Stimulated activated CD8-positive, alpha-beta memory T cell treated with anti-CD3 and anti-CD28 coated beads, Interleukin-15, amount 100 ng/mL, for 48 hours (primary cell): ENCODE measurements at places on chromosomes 5 and 9.

GRCh38 chr5:3022665-3023064, 271.2 kb upstream of the IRX2 start:
- no peak for DNase-seq

GRCh38 chr5:141513627-141514329, 24.9 kb downstream of the PCDHGC5 start:
- DNase-seq, result peak; percentile 70

GRCh38 chr5:150778517-150779396, at the start of gene SMIM3:
Gene SMIM3 (plus strand): TSS chr5:150778757. CDS start chr5:150795441, 16,684 bp downstream.
- peak; percentile 57 for DNase-seq

- no peak for DNase-seq
Observed at GRCh38 chr9:130018265-130018664, 24.7 kb downstream of the FNBP1 start.

DNA sequence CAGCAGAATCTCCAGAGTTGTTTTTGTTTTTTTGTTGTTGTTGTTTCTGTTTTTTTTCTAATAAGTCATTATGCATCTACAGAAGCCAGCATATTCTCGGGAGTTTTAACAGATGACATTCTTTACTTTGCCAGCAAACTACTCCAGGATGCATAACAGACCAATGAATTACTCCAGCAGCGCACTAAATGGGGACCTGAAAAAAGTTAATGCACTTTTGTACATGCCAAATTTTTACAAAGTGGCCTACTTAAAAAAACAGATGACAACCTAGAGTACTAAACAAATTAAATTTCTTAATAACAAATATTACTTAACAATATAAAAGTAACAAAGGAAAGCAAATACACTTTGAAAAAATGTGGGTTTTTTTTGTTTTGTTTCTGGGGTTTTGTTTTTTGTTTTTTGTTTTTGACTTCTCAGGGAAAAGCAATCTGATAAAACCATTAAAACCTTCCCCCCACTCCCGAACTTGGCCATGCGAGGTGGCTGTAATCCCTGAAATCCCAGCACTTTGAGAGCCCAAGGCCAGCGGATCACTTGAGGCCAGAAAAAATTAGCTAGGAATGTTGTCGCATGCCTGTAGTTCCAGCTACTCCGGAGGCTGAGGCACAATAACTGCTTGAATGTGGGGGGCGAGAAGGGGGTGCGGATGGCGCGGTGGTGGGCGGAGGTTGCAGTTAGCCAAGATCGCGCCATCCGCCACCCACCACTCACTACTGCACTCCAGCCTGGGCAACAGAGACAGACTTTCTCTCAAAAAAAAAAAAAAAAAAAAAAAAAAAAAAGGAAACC, 352.4 kb downstream of the CETN3 start:
- DNase-seq, result no peak

DNA sequence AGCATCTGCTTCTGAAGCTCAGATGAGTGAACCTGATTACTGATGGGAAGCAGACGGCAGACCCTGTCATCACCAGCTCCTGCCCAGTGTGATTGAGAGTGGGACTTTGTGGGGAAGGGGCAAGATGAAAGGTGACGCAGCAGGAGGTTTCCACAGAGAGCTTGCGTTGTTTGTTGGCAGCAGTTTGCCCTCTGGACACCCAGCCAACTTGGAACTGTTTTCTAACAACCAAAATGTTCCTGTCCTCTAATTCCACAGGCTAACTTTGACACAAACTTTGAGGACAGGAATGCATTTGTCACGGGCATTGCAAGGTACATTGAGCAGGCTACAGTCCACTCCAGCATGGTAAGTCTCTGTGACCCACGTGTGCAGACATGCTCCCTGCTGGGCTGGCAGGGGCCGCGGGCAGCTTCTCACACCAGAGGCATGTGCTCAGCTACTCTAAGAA, 20.9 kb downstream of the CYFIP2 start:
- no peak for DNase-seq

GRCh38 chr9:93397661-93398373, 53.7 kb upstream of the FAM120A start:
- DNase-seq, result no peak

DNA sequence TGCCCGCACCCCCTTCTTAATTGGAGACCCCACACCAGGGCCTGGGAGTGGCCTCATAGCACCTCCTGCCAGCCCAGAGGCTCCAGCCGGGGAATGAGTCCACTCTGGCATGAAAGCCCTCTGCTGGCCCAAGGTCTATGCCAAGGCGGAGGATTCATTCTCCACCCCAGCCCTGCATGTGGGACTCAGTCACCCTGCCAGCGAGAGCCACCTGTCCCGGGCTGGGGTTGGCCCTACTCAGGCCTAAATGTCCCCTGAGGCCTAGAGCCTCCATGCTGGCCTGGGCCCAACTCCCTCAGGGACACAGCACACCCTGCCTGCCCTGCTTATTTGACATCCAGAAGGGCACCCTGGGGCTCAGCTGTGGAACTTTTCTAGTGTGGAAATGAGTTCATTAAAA, 1.0 kb upstream of the RAPGEF1 start:
- no peak for DNase-seq

DNA sequence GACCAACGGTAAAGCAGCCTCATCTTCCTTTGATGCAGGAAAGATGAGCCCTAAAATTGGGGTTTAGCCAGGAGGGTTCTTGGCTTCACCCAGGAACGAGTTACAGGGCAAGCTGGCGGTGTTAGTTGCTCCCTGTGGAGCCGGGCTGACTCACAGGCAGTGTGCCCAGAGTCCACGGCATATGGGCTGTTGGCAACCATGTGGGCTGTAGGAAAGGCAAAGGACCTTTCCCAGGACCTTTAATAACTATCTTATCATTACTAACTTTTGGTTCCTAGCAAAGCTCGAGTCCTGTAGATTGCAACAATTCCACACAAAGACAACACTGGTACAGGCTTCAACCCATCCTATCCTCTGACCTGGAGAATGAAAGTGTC, 29.8 kb upstream of the CLPTM1L start:
- DNase-seq, result no peak

DNA sequence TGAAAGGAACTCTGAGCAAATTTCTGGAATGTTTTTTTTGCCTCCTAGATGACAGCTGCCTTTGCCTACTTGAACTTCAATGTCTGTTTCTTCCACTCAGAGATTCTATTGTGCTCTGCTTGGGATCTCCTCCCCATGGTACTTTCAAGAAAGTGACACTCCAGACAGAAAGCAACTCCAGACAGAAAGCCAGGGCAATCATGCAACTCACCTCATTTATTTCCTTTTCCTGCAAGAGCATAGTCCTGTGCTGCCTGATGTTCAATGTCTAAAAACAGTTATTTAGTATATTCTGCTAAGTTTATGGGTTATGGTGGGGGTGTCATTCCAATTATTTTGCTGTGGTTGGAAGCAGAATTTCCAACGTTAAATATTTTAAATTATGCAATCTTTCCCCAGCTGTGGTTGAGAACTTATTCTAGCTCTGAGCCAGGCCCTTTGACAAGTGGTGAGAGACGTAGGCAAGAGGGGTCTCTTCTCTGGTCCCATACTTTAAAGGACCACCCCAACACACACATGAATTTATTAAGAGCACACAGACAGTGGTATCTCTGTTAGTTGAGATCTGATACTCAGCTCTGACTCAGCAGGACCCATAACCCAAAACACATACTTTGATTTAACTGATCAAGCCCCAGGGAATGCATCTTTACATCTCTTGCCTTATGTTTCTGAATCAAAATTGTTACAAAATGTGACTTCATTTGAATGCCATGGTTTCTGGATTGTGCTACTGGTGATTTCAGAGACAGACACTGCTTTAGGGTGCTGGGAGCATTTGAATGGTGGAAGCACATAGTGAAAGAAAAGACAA, 39.5 kb upstream of the MAMDC2 start:
- DNase-seq, result no peak

DNA sequence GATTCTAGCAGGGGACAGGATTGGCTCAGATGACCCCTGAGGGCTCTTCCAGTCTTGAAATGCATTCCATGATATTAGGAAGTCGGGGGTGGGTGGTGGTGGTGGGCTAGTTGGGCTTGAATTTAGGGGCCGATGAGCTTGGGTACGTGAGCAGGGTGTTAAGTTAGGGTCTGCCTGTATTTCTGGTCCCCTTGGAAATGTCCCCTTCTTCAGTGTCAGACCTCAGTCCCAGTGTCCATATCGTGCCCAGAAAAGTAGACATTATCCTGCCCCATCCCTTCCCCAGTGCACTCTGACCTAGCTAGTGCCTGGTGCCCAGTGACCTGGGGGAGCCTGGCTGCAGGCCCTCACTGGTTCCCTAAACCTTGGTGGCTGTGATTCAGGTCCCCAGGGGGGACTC, 2.9 kb upstream of the MYOZ3 start:
- no peak for DNase-seq

GRCh38 chr5:160039810-160040470, 31.0 kb downstream of the TTC1 start:
- no peak for DNase-seq

DNA sequence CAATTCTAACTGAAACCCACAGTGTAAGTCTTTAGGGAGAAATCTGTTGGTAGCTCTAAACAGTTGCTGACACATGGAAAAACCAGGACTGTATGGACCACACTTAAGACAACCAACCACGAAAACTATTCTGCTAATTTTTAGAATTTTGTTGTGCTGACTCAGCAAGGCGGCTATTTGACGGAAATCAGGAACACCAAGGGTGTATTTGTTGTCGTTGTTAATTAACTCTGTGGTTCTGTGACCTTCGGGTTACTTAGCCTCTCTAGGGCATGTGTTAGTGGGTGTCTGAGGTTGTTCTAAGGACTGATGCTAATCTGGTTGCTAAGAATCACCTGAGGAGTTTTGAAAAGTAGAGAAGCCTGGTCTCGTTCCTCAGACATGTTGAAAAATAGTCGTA, 79.2 kb downstream of the ATP10B start:
- no peak for DNase-seq

DNA sequence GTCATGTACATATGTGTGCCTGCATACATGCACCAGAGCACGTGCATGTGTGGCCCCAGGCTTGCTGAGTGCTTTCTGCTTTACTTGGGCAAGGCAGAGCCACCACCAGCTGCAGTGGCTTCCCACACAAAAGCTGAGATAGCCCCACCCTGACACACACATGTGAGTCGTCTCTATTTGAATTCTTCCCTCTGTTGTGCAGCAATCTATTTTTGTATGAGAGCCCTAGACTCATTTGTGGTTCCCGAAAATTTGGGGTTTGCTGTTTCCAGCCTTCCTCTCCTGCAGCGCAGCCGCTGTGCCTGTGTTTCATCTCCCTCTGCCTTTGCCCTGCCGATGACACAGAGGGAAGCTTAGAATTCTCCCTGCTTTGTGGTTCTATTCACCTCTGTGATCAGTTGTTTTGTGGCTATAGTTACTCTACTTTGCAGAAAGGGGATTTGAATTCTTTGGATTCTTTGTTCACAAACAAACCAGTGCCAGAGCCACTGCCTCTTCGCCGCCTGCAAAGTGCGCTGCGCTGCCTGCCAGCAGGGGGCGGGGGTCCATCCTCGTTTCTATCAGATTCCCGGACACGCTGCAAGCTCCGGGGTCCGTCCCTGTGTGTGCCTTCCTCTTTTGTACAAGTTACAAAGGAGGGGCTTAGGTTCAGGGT, 95.8 kb upstream of the DAP start:
- DNase-seq, result no peak
